ENCODE measurements at places on chromosomes 2 and 18. TPM values are rescaled to one million over a fixed set of nuclear protein-coding genes. Genes with fewer than 3 reads are reported as not detected.

DNA sequence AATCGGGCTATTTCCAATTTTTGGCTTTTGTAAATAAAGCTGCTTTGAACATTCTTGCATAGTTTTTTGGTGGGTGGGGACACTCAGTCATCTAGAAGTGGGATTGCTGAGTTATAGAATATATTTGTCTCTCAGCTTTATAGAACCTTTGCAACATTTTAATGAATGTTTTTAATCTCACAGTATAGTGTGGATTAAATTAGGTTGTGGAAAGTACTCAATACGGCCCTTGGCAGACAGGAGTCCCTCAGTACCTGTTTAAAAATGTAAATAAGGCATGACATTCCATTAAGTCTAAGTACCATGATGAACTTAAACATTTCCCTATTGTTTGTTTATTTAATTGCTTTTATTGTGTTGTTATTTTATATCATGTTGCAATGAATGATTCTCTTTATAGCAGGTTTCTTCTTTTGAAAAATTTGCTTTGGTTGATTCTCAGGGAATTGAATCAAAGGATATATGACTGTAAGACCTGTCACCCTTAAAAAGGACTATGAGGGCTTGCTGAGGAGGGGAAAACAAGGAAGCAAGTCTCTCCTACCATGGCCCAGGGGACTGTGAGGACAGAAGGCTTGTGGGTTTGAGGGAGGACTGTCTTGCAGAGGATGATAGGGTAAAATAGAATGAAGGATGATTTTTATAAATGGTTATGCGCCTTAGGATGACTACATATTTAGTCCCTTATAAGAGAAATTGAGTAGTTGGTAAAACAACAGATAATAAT lies 165.1 kb downstream of the RPIA start:
- no peak for ATAC-seq

GRCh38 chr2:201218780-201219179 lies 35.8 kb downstream of the CASP10 start:
- no peak for ATAC-seq

DNA sequence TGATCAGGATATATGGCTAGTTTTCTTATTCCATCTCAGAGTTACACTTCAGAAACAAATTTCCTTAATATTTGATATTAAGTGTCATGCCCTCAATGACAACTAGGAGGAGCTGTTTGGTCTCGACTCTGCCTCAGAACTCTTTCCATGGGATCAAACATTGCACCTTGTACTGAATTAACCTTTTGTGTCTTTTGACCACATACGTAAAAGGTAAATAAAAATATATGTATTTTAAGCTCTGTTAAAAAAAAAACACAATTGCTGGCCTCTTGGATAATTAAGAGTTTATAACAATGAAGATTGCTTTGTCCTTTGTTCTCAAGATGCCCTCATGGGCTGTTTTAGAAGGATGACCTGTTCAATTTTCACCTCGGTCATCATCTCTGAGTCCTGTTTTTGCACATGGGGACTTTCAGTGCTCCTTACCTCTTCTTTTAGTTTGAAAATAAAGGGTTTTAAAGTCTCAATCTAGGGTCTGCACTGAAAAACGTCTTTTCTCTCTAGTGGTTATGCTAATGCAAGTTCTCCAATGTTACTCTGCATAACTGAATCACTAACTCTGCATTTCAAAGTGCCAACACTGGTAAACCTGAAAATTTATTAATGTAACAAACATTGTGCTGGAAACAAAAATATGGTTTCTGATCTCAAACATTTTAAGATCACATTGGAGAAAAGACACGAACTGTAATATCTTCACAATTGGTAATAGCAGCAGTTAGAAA lies 18.8 kb upstream of the FN1 start:
- ATAC-seq: no peak

DNA sequence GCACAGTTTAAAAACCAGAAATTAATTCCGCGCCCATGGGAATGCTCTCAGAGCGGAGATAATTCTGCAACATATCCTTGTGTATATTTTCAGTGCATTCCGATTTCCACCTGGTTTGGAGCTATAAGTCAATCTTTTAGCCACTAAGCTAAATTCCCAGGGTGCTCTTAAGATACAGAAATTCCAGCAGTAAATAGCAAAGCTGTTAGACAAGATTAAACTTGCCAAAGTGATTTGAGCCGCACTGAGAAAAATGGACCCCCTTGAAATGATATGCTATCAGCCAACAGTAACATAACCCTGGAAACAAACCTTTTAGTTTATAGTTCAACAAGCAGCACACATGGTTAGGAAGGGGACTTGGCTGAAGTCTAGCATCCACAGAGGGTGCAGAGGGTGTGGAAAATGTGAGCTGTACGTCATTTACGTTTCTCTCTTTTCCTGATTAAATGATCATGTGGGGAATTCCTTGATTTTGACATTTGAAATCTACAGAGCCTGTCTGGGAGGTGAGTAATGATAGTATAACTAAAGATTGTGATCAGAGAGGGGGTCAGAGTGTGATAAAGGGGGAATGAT lies 99.8 kb upstream of the COPS8 start:
- ATAC-seq: no peak

- ATAC-seq: no peak
Measured at GRCh38 chr18:41043876-41044275, 911.2 kb upstream of the PIK3C3 start.

GRCh38 chr2:42787788-42788477 lies 4.5 kb downstream of the HAAO start:
- ATAC-seq: no peak

- no peak for ATAC-seq
Measured at GRCh38 chr2:199870581-199870980, 19.6 kb upstream of the FTCDNL1 start.

DNA sequence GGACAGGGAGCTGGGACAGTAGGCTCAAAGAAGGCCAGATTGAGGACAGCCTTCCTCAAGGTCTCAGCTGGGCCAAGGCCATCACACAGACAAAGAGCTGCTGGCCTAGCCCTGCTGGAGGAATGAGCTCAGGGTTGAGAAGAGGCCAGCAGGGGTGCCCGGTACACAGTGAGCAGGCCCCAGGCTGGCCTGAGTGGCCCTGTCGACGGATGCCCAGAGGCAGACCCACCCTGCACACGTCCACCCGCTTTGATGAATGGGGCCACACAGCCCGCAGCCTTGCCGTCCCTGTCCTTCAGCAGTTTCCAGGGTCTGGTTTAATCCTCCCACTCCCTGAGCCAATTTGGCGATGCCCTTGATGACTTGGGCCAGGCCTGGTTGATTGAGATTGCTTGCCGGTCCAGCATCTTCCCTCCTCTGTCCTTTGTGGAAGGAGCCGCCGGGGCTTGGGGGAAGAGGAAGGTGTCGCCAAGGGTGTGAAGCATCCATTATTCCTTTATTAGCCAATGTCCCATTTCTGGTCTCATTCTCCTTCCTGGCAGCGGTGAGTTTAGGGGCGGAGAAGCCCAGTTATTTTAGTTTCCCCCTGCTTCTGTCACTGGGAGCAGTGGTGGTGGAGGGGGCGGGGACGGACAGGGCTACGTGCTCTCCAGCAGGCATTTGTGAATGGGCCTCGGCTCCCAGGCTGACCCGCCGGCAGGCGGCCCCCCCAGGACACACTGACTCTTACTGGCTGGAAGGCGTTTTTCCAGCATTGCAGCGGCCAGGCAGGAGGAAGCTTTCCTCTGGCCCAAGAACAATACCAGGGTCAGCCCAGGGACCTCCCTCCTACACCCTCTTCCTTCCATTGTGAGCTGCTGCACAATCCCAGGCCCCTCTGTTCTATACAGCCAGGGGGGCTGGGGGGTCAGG lies 141.8 kb downstream of the CTIF start:
- ATAC-seq: peak; percentile 80

GRCh38 chr2:46748121-46748520 lies 167.5 kb downstream of the MCFD2 start:
- ATAC-seq: no peak

DNA sequence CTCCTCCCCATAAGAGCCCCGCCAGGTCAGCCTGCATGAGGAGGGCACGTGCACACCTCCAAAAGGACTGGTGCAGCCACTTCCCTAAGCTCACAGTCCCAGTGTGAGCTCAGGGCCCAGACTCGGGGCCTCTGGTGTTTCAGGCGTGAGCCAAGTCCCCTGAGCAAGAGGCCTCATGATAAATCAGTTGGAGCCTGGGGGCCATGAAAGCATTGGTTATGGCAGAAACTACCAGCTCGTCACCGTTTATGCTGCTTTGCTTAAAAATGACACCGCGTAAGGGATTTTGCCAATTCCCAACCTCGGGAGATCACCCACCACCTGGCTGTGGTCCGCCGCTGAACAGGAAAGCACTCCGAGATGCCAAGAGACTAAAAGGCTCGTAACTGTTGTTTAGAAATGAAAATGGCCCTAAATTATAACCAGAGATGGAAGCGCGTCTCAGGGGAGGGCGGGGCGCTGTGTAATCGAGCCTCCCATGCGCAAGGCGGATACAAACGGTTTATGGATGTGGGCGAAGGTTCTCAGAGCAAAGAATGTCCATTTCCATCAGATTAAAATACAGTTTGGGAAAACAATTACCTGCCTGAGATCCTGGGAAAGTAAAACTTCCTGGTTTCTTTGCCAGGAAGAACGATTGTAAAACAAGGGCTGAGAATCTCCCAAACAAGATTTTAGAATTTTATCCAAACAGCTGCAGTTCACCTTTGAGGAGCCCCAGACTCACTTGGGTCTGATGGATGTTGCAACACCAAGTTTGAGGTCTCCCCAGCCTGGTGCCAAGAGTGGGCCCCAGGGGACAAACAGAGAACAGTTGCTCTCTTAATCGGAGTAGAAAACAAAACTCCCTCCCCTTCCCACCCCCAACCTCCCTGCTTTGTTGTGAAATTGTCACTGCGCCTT lies 141.4 kb downstream of the BCL2 start:
- ATAC-seq: peak; percentile 84

- ATAC-seq: no peak
Measured at GRCh38 chr2:104378853-104379374, 475.0 kb upstream of the POU3F3 start.

The LBH gene
- total RNA-seq: 187 TPM

The ZSWIM2 gene
- total RNA-seq: not detected

Measured in gastroesophageal sphincter (tissue), 4 donors.